ENCODE measurements at places on chromosomes 13 and 19.
A peak's percentile ranks its signal among the peaks of the same experiment; 100 is the strongest.

- no peak for DNase-seq
Measured at GRCh38 chr13:36353001-36353400, 6.8 kb upstream of the SPART start.

- DNase-seq, result no peak
Measured at GRCh38 chr13:82687884-82688283, 1194.4 kb downstream of the SLITRK1 start.

GRCh38 chr19:3224346-3225168, at the start of gene CELF5:
Gene CELF5, plus strand, starts transcription at chr19:3224661. Its CDS starts 79 bp downstream, at chr19:3224740.
- DNase-seq, result no peak

DNA sequence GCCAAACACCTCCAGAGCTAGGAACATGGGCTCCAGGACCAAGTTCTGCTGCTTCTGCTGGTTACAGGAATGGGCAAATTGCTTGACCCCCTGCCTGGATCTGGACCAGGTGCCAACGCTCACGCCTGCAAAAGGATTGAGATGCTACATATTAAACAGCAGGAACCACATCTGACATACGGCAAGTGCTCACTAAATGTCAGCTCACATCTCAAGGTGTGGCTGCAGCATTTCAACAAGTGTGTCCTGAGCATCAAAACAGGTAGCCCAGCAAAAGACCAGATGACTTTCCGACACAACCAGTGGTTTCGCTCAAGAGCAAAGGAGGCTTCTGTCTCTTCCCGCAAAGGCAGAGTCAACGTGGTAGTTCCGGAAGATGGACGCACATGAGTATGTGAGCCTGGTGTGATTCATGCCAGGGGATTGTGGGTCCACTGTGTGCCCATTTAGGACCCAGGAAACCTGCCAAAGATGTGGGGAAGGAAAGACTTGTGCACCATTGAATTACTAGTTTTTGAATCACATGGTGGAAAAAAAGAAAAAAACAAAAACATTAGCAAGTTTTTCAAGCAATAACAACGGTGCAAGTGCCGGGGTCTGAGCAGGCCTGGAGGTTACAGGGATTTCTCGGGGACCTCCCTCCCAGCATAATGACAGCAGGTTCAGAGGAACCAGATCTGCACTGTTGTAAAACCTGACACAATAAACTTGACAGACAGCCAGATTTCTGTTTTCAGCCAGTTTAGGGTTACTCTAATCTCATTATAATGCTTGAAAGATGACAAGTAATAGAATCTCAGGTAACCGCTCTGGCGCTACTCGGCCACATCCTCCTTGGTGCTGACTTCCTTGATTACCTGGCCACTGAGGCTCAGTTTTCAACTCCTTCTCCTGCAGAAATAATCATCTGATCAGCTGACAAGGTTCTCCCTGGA, 77.9 kb downstream of the SOX1 start:
- DNase-seq, result no peak

DNA sequence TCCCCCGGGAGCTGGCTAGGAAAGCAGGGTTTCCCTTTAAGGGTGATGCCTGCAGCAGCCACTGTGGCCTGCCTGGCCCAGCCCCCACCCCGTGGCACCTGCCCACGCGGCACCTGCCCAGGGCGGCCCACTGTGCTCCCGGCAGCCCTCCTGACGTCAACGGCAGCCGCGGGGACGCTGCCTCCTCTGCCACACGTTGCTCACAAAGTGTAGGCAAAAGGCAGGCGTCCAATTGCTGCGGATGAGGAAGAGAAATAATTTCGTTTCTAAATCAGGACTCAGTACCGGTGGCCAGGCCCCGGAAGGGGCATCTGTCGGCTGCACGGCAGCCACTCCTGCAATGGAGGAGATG, 122.3 kb downstream of the URI1 start:
- no peak for DNase-seq

DNA sequence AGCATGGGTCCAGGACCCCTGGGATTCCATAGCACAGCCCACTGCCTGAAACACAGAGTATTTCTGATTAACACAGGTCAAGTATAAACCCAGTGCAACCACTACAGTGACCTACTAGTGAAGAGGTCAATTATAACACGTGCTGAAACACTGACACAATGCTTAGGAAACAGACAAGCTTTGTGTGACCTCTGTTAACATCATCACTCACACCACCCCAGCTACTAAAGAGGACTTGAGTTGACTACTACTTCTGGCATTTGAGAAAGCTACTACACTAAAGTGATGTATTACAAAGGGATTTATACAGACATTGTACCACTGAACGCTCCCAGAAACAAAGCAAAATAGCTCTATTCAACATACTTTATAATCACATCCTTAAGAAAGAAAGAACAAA, 1935.9 kb upstream of the PCDH20 start:
- DNase-seq, result no peak

DNA sequence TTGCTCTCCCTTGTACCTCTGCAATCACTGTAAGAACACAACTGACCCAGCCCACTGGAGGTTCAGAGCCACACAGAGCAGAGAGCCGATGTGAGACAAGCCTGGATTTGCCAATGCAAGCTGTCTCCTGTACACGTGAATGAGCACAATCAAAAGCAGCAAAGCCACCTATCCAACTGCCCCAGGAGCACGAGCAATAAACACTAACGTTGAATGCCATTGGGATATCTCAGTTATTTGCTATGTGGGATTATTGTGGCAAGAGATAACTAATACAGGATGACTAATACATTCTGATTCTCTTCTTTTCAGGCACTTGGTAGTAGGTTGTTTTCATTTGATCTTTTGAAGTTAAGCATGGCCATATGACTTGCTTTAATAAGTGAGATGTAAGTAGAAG, 85.2 kb upstream of the FAM216B start:
- DNase-seq, result no peak

- DNase-seq, result peak; percentile 57
Measured at GRCh38 chr13:31199849-31200636, at the start of gene B3GLCT. Gene B3GLCT, plus strand, starts transcription at chr13:31199975. Its CDS starts 110 bp downstream, at chr13:31200085.

- DNase-seq, result no peak
Measured at GRCh38 chr13:30338331-30338851, 31.0 kb upstream of the KATNAL1 start.

DNA sequence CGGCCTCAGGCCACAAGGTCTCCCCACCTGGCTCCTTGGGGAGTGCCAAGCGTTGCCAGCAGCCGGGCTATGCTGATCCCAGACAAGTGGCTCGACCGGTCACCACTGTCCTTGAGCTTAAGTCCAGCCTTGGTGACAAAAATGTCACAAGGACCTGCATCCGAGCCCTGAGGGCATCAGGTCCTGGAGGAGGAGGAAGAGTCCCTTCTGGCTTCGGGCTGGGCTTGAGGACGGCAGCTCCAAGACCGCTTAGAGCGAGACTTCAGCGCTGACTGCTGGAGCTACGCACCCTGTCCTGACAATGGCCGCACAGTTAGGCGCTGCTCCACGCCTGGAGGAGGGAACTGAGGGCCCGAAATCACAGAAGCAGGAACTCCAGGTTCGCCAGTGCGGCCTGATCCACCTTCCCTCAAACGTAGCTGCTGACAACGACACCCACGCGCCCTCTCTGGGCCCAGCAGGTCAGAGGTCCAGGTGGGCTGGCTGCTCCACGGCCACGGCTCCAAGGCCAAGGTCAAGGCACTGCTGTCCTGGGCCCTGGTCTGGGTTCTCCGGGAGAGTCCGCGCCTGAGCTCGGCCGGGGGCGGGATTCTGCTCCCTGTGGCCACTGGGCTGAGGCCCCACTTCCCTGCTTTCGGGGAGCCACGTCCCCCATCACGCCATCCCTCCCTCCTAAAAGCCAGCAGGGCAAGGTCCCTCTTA, 7.0 kb downstream of the SBNO2 start:
- no peak for DNase-seq

DNA sequence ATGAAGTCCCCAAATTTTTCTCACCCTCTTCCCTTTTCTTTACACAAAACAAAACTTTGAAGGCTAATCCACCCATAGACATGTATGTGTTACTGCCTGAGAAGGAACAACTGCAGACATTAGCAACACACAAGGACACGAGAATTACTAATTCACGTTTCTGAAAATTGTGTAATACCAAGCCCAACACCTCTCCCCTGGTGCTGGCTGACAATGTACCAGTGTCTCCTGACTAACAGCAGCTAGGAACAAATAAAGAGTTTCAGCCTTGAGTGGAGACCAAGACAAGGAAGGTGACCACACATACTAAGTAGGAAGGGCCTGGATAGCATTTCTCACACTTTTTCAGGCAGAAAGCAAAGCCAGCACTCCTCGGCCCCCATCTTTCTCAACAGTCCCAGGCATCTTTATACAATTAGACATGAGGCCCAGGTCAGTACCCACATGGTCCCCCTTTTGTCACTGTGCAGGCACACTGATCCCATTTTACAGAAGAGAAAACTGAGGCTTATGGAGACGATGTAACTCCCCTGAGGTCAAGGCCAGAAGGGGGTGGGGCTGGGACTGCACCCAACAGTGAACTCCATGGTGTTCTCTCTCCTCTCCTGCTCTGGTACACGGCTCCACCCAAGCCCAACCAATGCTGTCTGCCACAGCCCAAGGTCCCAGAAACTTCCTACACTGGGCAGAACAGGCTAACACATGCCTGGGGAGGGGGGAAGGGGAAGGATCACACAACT, 8.7 kb downstream of the BRD4 start:
- DNase-seq, result peak; percentile 59

- DNase-seq, result no peak
Measured at GRCh38 chr13:20358022-20358421, 125.9 kb upstream of the GJB6 start.

DNA sequence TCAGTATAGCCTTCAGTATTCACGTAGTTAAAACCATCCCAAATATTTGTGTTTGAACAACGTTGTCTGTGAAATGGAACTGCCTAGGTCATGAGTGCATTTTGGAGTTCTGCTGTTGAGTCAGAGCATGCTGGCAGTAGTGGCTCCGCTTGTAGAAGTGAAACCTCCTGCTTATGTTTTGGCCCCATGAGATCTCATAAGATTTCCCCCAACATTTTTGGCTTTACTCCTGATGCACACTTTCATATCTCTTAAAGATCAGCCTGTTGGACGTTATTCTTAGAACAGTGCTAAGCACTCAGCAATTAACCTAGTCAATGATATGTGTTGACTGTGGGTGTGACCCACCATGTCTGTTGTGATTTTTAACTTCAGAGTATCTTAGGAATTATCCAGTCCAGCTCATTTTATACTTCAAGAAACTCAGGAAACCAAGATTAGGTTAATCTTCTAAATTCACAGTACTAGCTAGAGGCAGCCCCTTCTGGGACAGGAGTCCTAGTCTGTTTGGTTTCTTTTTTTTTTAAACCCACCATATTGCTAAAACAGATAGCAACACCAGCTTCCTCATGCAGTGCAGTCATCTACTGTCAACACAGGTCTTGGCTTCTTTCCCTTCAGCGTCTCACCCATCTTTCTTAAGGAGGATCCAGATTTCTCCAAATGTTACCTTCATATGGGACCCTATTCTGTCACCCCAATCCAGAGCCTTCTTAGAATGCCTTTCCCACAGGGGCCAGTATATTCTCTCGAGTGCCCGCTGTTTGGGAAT, 26.2 kb downstream of the RAP2A start:
- DNase-seq, result no peak

DNA sequence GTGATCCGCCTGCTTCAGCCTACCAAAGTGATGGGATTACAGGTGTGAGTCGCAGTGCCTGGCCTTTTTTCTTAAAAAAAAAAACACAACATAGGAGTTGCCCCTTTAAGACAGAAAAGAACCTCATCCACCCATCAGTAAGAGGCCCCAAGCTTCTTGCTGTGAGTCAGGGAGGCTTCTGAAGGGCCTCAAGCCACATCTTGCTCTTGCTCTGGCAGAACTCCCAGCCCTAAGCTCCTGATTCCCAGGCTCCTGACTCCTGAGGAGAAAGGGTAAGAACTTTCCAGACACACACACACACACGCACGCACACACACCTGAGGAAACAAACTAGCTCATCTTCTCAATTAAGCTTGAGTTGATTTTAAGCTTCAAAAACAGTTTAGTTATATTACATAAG, 6.9 kb downstream of the ETFB start:
- DNase-seq, result no peak

DNA sequence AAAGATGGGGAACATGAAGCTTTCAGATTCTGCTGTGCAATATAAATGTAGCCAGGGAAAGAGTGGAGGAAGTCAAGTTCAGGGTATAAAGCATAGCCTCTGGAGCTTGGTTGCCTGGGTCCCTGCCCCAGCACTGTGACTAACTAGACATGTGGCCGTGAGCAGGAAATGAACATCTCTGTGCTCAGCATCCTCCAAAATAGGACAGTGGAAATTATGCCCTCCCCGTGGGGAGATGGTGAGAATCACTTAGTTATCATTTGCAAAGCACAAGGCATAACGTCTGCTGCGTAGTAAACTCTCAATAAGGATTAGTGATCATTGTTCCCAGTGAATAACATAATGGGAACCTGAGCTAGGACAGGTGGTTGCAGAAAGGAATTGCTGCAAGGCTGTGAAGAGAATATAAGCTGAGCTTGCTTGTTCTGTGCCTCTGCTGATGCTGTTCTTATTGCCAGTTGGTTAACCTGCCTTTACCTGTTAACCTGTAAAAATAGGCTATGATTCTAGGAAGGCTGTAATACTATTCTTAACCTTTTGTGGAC, 441.0 kb downstream of the COG6 start:
- no peak for DNase-seq

GRCh38 chr13:28685114-28685513, 26.2 kb downstream of the POMP start:
- DNase-seq, result no peak

GRCh38 chr13:113442354-113442984, 10.8 kb downstream of the ADPRHL1 start:
- no peak for DNase-seq

- DNase-seq, result no peak
Measured at GRCh38 chr13:113412440-113412839, 40.8 kb downstream of the ADPRHL1 start.

DNA sequence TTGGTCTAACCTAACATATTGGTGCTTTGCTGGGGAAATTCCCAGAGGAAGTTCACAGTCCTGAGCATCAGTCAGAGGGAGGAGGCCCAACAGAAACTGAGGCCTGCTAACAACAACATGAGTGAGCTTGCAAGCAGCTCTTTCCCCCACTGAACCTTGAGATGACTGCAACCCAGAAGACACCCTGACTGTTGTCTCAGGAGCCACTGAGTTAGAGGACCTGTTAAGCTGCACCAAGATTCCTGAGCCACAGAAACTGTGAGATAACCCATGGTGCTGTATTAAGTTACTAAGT, 193.2 kb upstream of the UBL3 start:
- no peak for DNase-seq

- no peak for DNase-seq
Measured at GRCh38 chr13:74037762-74038161, 96.4 kb downstream of the KLF12 start.

- no peak for DNase-seq
Measured at GRCh38 chr19:35011091-35011689, 11.1 kb downstream of the GRAMD1A start.

DNA sequence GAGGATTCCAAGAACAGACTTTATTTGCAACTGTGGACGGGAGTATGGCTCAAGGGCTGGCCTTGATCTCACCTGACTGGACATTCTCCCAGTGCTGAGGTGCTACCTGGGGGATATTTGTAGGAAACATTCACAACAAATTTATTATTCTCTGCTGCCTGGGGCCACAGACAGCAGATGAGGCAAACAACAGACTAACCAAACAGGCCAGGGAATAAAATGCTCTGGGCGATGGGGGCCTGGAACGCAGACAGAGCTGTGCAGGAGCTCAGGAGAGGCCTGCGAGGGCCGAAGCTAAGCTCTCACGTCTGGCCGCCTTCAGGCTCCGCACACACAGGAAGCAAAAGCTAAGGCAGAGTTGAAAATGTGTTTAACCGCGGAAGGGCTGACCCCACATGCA, 7.8 kb downstream of the PLPP2 start:
- DNase-seq, result no peak
